ENCODE measurements at places on chromosomes 2 and 18.

- no peak for DNase-seq
Measured at GRCh38 chr2:149278161-149278871, 52.1 kb upstream of the LYPD6 start.

GRCh38 chr2:105912081-105912480 lies 167.4 kb downstream of the NCK2 start:
- no peak for DNase-seq

DNA sequence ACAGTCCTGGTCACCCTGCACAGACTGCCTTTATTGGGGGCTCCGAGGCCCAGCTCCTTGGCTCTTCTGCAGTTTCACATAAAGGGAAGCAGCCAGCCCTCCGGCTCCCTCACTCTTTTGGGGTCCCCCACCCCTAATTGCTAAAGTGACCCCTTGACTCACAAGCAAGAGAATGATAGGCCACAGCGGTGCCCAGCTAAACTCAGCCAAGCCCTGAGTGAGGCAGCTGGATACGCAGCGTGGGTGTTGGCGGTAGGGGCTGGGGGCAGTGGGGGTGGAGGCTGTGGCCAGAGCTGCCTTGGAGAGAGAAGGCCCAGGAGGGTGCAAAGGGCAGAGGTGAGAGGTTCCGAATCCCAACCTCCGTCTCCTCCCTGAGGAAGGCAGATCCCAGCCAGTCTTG lies 25.5 kb upstream of the ALPP start:
- no peak for DNase-seq

GRCh38 chr18:37997695-37998094 lies 432.1 kb upstream of the CELF4 start:
- DNase-seq, result no peak

GRCh38 chr2:187056416-187057334 lies 207.7 kb upstream of the ZSWIM2 start:
- DNase-seq, result no peak

GRCh38 chr18:27887287-27887686 lies 289.6 kb downstream of the CDH2 start:
- no peak for DNase-seq

- no peak for DNase-seq
Measured at GRCh38 chr18:23284629-23285028, 149.3 kb downstream of the CABLES1 start.

DNA sequence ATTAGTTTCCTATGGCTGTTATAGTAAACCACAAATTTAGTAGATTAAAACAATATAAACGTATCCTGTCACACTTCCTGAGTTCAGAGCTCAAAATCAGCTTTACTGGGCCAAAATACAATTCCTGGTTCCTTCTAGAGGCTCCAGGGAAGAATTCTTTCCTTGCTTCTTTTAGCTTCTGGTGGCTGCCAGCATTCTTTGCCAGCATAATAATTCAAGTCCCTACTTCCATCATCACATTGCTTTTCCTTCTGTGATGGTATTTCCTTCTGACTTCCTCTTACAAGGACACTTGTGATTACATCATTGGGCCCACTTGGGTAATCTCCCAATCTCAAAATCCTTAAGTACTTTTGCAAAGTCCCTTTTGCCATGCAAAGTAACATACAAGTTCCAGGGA lies 40.6 kb downstream of the MOB4 start:
- no peak for DNase-seq

DNA sequence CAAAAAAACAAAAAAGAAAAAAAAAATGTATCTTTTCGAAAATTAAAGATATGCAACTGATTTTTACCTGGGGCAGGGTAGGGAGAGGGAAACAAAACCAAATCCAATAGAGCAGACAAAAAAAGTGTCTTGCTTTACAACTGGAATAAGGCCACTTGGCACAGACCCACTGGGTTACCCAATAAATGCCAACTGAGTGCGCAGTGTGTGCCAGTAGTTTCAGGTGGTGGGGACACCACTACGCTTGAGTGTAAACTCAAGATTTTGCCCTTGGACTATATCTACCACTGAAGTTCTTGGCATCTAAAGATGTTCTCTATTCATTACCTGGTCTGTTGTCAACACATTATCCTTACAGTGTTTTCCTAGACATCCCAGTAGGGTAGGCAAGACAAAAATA lies 16.3 kb downstream of the VPS4B start:
- no peak for DNase-seq

DNA sequence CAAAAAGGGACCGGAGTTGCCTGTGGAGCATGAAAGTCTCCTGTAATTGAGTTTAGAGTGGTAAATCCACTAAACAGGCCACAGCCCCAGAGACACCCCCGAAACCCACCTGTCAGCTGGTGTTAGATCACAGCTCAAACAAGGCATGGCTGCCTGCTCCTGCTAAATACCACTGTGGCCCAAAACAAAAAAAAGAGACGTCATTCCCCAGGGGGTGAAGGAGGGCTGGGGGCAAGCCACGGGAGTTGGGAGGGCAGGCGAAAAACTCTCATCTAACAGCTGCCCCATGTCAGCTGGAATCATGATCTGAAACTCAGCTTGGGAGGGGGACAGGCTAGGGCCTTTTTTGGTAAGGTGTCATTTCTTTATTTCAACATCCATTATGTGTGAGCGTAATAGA lies 42.5 kb upstream of the LRPPRC start:
- no peak for DNase-seq

DNA sequence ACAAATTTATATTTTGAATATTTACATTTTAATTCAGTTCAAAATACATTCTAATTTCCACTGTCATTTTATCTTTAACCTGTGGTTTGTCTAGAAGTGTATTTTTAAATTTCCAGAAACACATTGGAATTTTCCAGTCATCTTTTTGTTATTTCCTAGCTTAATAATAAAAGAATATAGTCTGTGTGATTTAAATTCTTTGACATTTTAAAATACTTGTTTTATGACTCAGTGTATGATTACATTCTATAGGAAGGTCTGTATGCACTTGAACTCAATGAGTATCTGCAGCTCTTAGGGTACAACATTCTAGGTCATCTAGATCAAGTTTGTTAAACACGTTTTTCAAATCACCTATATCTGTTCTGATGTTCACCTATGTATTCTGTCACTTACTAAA lies 88.3 kb upstream of the MBOAT2 start:
- DNase-seq, result no peak

GRCh38 chr18:3914833-3915610 lies 465.1 kb downstream of the TGIF1 start:
- no peak for DNase-seq

GRCh38 chr18:35477497-35477896 lies 20.3 kb downstream of the INO80C start:
- no peak for DNase-seq

GRCh38 chr2:224217962-224218347 lies 178.9 kb upstream of the SERPINE2 start:
- no peak for DNase-seq

GRCh38 chr2:138023298-138023697 lies 59.0 kb downstream of the HNMT start:
- DNase-seq, result no peak

DNA sequence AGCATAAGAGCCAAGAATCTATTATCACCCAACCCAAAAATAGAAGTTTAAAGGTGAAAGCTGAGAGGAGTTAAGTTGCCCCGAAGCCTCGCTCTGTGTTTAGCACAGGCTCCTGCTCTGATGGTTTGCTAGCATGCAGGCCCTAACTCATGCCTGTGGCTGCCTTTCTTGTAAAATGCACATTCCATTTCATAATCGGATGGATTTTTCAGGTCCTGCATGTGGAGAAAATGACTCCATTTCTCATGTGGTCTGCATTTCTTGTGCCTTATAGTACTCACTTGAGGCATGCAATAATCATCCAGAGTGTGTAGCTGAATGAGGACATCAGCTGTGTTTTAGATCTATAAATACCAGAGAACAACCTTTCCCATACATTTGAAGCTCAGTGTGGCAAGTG lies 381.8 kb downstream of the CPS1 start:
- DNase-seq, result no peak
